ENCODE measurements at places on chromosomes 1 and 21. TPM values are rescaled to one million over a fixed set of nuclear protein-coding genes. Genes with fewer than 3 reads are reported as not detected.

DNA sequence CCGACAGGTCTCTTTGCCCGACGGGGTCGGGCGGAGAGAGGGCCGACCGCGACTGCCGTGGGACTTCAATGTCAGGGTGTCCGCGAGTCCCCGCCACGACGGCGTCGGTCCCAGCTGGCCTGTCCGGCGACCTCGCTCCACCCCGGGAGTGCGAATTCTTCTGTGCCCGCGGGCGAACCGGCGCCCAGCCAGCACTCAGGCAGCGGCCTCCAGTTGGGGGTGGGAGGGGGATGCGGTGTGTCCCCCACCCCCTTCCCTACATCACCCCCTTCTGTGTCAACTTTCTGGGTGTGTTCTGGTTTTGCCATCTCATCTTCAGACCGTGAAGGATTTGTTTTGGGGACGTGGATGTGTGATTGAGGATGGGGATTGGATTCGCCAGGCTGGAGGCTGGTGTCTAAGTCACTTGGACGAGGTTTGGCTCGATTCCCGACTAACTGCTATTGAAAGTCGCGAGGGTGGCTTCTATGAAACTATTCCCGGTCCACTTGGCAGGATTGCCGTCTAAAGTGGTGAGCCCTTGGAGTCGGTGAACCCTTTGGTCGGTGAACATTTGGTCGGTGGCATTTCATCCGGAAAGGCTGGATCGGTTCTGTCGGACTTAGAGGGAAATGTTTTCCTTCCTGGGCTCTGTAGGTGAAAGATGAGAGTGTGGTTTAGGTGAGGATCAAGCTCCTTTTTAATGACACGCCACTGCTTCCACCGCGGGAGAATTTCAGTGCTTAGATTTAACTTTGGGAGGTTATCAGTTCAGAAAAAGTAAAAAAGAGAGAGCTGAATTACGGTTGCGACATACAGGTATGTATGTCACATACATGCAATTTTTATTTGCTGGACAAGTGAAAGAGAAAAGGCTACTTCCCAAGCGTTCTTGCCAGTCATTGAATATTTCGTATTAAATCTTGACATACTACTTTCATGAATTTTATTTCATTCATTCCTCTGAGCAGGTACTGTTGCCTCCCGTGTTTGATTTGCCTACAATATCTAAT is 771 bp downstream of the ABCD3 start:
- DNase-seq = peak; percentile 87

- DNase-seq = no peak
These were observed 247.7 kb downstream of the NFIA start for GRCh38 chr1:61330018-61330417.

- no peak for DNase-seq
These were observed 50.7 kb downstream of the MTR start for GRCh38 chr1:236845830-236846229.

DNA sequence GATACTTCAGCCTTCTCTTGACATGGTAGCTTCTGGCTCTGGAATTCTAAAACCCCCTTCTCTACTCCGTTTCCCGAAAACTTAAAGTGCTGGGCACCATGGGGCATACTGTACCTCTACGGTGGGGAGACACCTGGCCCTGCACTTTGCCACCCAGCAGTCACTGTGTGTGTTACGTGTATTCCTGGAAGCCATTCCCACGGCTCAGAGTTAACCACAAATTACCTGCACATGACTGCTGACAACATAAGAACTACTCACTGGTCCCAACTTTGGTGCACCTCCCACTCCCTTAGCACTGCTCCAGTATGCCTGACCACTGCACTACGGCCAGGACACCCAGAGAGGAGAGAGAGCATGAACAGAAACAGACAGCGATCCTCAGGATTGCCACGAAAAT is 29.4 kb upstream of the TMPRSS2 start:
- peak; percentile 62 for DNase-seq

- DNase-seq = no peak
These were observed 8.1 kb upstream of the ADCY10 start for GRCh38 chr1:167922023-167922422.

- no peak for DNase-seq
These were observed 113.1 kb downstream of the RHOU start for GRCh38 chr1:228848406-228848805.

- no peak for DNase-seq
These were observed 35.1 kb downstream of the MPZL1 start for GRCh38 chr1:167756730-167757405.

DNA sequence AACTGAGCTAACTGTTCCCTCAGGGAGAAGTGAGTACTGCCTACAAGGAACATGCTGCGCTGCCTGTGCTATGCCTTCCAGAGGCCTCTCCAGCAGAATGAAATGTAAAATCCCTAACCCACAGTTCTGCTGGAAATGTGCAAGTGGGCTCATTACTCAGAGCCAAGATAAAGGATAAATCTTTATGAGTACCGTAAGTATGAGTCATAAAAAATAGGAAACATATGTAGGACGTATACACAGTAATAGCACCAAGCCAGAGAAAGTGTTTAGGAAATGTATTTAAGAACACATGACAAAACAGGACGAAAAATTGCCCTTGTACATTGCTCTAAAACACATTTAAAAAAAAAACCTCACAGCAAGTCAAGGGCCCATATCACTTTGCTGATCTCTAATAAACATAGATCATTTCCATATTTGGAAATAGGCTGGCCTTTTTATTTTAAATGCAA is 104.6 kb downstream of the TGFBR3 start:
- DNase-seq = peak; percentile 13

DNA sequence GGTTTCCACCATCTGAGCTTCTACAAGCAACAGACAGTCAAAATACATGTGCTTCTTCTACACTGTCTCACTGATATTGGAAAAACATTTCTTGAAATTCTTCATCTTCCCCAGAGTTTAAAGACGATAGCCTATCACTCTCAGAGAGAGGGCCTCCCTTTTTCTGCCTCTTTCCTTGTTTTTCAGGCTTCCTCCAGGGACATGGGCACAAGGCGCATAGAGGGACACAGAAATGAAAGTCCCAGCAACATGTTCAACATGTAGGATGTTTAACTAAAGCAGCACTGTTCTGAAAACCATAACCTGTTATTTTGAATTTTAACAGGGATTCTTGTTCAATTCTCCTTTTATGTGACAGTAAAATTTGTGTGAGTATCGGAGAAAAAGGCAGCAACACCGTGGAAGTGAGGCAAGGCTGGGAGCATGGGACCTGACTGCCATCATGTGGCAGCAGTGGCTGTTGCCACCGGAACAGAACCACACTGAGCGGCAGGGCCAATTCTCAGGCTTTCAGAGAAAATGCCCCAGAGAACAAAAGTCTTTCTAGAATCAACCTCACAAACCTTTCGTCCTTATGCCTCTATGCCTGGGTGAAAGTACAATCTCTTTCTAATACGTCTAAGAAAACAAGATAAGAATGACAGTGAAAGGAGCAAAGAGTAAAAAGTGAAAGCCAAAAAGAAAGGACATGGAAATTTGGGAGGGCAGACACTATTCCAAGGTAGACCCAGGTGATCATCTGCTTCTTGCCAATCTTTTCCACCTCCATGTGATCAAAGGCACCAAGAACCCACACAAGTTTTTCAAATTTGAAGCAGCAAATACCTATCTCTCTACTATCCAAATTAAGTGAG is 54.5 kb downstream of the PCNX2 start:
- peak; percentile 48 for DNase-seq

GRCh38 chr1:198519639-198520501 is 20.6 kb downstream of the ATP6V1G3 start:
- no peak for DNase-seq

DNA sequence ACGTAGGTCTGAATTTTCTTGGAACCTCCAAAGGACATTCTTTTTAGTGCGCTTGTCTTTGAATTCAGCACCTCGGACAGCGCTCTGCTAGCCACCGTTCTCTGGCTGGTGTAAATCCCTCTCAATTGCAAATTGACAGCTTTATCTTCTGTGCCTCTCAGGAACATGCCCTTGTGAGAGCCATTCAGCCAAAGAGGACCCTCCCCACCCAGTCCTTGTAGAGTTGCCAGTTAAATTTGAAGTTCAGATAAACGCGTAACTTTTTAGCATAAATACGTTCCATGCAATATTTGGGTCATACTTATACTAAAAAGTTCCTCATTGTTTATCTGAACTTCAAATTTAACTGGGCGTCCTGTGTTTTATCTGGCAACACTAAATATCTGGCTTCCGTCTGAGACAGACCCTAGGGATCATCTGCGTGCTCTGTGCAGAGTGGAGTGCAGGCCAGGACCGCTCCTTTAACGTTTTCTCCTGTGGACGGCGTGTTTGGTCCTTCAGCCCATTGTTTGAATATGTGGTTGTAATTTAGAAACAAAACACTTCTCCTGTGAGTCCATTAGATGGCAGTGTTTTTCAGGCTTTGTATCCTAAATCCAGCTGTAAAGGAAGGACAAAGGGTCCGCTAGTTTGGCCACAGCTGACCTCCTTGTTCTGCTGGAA is 7.0 kb downstream of the KCNAB2 start:
- peak; percentile 63 for DNase-seq

GRCh38 chr21:42755766-42756579 is 102.6 kb downstream of the PDE9A start:
- DNase-seq = no peak

GRCh38 chr1:194705123-194705854 is 1518.9 kb upstream of the B3GALT2 start:
- DNase-seq = no peak

- DNase-seq = no peak
These were observed 126.3 kb upstream of the CXADR start for GRCh38 chr21:17386498-17386897.

- no peak for DNase-seq
These were observed 159.4 kb downstream of the BARHL2 start for GRCh38 chr1:90557706-90558105.

- DNase-seq = no peak
These were observed 23.3 kb downstream of the SLC2A1 start for GRCh38 chr1:42935313-42935895.

- DNase-seq = peak; percentile 24
These were observed 45.5 kb downstream of the USP25 start for GRCh38 chr21:15775291-15775690.

GRCh38 chr1:92662048-92662447 is 122.9 kb downstream of the EVI5 start:
- no peak for DNase-seq

- DNase-seq = no peak
These were observed 16.3 kb downstream of the IER5 start for GRCh38 chr1:181104790-181105133.

GRCh38 chr1:176926330-176927086 is 238.0 kb downstream of the ASTN1 start:
- no peak for DNase-seq

DNA sequence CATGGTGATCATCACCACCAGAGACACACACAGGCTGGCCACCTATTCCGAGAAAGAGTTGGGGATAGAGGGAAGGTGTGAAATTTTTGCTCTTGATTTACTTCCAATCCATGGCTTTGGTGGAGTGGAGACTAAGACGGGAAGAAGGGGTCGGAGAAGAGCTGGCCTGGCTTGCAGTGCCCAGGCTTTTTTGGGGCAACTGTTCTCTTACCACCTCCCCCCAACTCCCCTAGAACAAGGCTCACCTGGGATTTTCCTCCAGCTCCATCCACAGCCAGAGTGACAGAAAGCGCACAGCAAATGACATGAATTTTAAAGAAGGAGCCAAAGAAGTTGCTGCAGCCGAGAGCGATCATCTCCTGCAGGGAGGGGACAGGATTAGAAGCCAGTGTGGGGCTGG is 16.0 kb downstream of the SLC26A9 start:
- DNase-seq = no peak

DNA sequence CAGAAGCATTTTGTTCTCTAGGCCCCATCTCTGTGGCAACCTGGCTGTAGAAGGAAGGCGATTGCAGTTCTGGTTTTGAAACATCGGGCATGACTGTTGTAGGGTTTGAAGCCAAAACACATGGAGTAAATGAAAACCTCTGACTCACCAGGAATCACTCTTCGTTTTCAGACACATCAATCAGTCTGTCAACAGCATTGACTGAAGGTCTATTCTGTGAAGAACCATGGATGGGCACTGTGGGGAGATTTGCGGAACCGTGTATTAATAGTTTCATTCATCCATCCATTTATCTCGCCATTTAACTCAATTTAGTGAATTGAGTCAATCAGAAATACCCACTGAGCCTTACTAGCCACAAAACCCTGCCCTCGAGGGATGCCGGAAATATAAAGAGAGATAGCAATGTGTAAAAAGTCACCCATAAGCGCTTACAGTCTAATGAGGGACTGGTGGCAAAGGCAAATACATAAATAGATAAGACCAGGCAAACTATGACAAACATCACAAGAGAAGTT is 364.6 kb upstream of the PROX1 start:
- DNase-seq = no peak

DNA sequence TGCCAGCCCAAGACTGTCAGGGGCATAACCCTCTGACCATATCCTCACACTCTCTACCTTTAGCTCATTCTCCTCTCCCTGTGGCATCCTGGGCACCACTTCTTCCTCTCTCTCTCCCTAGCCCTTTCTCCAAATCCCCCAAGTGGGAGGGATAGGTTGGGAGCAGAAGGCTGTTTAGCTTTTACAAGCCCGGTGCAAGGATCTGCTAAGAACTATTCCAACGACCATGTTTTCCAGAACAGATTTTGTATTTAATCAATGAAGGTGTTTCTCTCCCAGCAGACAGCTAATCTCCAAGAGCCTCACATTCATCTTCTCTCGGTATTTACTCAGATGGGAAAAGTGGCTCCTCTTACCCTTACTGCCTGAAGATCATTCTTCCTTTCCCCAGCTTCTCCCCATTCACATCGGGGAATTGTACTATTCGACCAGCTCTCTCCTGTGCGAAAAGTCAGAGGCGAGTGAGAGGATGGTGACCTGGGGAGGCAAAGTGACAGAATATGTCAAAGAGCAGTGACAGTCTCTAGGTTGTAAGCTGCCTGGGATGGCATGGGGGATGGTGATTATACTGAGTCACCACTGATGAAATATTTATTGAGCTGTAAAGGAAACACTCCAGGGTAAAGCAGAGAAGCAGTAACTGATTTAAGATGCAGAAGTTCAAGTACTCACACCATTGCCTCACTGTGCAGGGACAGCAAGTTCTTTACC is 47.0 kb upstream of the RBM15 start:
- peak; percentile 54 for DNase-seq

SAMD13 gene
- total RNA-seq = 0.20 TPM

PLA2G4A gene
- 10.2 TPM for total RNA-seq

TAS1R1 gene
- not detected for total RNA-seq

ANKRD35 gene
- 0.12 TPM for total RNA-seq

GOLT1A gene
- 0.84 TPM for total RNA-seq

LMX1A gene
- total RNA-seq = not detected

GBP5 gene
- 4.8 TPM for total RNA-seq

SLC5A9 gene
- total RNA-seq = not detected

ORC1 gene
- 20.2 TPM for total RNA-seq

FOXD2 gene
- total RNA-seq = 0.37 TPM

All from M059J (cell line).